ENCODE measurements at places on chromosomes 1 and 21.

- no peak for DNase-seq
Observed at GRCh38 chr1:199549421-199549820, 478.1 kb upstream of the NR5A2 start.

- DNase-seq = no peak
Observed at GRCh38 chr1:32767156-32767555, 50.0 kb downstream of the YARS1 start.

DNA sequence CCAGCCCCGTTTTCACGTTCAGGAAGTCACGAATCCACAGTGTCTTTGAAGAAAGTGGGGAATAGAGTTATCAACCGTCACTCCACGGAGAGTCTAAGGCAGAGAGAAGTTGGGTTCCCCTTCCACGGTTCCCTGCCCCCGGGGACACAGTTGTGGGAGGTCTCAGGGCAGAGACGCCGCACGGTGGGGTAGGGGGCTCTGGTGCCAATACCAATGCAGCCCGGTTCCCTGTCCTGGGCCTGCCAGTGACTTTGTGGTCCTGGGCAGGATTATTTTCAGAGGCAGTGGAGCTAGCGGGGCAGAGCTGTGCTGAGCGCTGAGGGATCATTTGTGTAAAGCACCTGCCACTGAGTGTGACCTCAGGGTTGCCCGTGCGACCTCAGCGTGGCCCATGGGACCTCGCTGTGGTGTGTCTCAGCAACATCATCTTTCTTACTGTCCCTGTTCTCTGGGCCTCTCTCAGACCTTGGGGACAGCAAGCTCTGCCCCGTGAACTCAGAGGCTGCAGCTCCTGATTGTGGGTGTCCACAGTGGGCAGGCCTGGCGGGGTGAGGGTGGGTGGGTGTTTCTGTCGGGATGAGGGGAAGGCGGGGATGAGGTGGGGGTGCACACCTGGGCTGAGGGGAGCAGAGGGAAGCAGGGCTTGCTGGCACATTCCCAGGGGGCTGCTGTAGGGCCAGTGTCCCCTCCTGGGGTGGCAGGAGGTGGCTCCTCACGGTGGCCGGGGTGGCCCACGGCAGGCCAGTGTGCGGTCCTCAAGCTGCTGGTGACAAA is 65.2 kb downstream of the AGPAT3 start:
- DNase-seq = no peak

GRCh38 chr21:45919593-45919992 is 62.0 kb upstream of the COL6A1 start:
- no peak for DNase-seq

- no peak for DNase-seq
Observed at GRCh38 chr1:116106646-116107045, 4.6 kb upstream of the MAB21L3 start.

DNA sequence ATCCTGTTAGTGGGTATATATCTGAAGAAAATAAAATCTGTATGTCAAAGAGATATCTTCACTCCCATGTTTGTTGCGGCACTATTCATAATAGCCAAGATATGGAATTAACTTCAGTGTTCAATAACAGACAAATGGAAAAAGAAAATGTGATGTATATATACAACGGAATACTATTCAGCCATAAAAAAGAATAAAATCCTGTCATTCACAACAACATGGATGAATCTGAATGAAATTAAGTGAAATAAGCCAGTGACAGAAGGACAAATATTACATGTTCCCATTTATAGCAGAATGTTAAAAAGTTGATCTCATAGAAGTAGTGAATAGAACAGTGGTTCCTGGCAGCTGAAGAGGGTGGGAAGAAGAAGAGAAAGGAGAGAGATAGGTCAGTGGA is 239.1 kb upstream of the RUNX1 start:
- no peak for DNase-seq

DNA sequence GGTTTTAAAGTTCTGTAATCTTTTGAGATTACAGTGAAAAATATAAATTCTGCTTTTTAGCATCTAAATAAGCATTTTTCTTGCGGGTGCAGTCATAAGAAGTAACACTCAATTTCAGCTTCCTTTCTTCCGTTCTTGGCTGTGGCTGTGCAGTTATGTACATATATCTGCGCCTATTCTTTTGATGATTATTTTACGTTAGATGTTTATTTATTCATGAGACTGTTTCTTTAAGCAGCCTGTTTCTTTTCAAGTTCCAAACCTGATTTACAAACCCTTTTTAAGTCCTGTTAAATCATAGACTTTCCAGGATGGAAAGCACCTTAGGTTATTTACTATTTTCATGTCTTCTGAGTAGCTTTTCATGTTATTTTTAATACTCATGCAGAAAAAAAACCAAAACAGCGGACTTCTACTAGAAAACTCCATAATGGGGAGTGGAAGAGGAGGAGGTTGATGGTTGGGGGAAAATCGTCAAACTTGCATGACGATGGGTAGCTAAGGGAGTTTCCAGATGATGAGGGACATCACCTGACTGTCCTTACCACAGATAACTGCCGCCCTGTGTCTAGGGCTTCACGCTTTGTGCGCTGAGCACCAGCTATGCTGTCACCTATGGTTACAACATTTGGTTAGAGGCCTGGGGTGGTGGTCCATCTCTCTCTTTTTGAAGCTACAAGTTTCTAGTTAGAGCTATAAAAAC is 2.6 kb downstream of the PRDM2 start:
- DNase-seq = no peak

- no peak for DNase-seq
Observed at GRCh38 chr1:209531006-209531405, 52.5 kb upstream of the CAMK1G start.

- no peak for DNase-seq
Observed at GRCh38 chr1:36743286-36744005, 260.7 kb upstream of the CSF3R start.

- no peak for DNase-seq
Observed at GRCh38 chr21:36463991-36464390, 15.9 kb downstream of the CLDN14 start.

DNA sequence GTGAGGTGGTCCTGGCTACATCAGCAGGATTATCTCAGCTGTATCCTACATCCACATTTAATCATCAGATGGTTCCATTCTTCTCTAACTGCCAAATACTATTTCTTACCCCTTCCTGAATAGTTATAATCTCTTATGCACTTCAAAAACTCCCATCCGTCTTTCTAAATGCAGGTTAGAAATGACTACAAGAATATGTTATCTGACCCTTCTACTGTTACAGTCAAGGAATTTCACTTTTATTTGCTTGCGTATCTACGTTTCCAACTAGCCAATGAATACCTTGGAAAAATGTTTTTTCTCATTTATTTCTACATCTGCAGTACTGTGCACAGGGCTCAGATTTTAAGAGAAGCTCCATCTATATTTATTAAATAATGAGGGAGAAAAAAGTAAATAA is 709.9 kb downstream of the KCNT2 start:
- no peak for DNase-seq

GRCh38 chr1:118396829-118397495 is 211.9 kb upstream of the SPAG17 start:
- no peak for DNase-seq

- no peak for DNase-seq
Observed at GRCh38 chr1:97999320-97999719, 78.5 kb upstream of the DPYD start.

DNA sequence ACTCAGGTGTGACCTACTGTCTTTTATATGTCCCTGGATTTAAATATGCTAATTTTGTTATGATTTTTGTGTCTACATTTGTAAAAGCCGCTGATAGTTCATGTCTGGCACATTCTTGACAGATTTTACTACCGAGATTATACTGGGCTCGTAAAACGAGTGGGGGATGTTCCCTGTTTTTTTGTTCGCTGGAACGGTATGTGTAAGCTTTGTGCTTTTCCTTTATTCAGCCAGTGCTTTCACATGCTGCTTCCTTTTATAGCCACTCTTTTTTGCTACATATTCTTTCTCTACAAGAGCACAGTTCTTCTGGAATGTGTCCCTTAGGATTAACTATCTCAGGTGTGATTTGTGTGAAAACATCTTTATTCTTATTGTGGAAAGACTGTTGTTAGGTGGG is 46.6 kb downstream of the ADARB1 start:
- no peak for DNase-seq

DNA sequence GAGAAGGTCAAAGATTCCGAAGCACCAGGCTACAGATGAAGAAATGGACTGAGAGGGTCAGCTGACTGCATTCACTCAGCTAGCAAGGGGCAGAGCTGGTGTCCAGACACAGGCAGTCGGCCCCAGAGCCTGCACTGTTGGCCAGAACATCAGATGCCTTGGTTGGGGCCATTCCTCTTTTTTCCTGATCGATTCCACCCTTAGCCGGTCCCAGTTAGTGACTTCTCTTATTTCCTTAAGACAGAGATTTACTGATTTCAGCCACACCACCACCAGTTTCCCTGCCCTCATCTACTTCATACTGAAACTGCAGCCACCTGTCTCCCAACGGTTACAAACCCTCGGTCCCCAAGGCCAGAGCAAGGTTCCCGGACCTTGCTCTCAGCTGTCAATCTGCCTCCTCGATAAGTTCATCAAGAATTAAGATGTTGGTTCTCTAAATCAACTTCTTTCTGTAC is 11.5 kb downstream of the CD58 start:
- no peak for DNase-seq

GRCh38 chr21:41808094-41808493 is 41.2 kb upstream of the RIPK4 start:
- no peak for DNase-seq

DNA sequence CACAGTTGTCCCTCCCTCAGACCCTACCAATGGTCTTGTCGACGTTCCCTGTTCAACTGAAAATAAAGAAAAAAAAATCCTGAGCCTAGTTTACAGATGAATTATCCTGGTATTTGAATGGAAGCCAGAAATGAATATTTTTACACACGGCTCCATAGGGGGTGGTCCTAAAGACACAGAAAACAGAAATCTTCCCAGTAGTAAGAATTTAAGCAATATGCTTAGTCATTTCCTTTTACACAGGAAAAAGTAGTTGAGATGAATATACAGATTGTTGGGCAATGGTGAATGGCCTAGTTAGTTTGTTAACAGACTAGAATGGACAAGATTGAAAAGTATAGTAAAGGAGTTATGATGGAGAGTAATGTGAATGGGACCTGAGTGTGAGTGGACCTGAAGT is 67.4 kb downstream of the RGS18 start:
- no peak for DNase-seq

- no peak for DNase-seq
Observed at GRCh38 chr21:43836616-43837015, 28.4 kb upstream of the AGPAT3 start.

- DNase-seq = no peak
Observed at GRCh38 chr1:221517961-221518360, 223.9 kb downstream of the DUSP10 start.

DNA sequence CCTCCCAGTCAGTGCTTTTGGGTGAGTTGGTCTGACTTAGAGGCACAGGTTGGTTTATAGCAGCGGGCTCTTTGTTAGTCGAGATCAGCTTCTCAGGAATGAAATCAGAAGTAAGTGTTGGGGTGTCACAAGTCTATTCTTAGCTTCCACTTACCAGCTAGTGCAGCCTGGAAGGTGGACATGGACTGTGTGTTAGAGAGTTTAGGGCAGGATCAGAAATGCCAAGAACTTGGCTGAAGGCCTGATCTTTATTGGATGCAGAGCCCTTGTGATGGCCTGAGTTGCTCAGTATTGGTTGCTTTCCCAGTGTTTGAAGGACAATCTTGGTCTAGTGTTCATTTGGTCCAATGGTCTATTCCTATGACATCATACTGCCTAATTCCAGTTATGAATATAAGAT is 377.0 kb upstream of the USP24 start:
- no peak for DNase-seq

GRCh38 chr1:79785561-79785960 is 779.0 kb upstream of the ADGRL4 start:
- DNase-seq = no peak

- DNase-seq = no peak
Observed at GRCh38 chr21:9767592-9768375, 753.6 kb upstream of the TPTE start.

- no peak for DNase-seq
Observed at GRCh38 chr1:184387069-184387475, 243 bp downstream of the C1orf21 start.

DNA sequence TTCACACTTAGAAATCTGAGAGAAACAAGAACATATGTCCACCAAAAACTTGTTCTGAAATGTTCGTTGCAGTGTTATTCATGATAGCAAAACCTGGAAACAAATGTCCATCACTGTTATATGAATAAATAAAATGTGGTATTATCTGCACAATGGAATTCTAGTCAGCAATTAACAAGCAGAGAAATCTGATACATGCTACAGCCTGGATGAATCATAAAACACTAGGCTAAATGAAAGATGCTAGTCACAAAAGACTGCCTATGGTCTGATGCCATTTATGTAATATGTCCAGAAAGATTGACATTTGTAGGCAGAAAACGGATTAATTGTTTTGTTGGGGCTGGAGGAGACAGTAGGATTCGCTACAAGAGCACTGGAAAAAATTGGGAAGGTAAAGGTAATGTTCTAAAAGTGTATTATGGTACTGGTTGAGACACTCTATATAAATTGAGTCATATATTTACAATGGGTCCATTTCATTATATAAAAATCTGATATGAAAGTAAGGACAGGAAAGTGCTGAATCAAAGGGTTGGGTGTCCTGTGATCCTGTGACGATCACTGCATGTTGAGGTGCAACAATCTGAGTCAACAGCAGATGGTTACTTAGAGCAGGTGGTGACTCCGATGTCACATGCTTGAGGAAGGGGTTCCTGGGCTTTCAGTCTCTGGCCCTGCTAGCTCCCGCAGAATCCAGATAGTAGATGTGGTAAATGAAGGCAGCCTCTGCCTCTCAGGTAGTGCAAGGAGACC is 102.1 kb upstream of the NBPF4 start:
- no peak for DNase-seq

DNA sequence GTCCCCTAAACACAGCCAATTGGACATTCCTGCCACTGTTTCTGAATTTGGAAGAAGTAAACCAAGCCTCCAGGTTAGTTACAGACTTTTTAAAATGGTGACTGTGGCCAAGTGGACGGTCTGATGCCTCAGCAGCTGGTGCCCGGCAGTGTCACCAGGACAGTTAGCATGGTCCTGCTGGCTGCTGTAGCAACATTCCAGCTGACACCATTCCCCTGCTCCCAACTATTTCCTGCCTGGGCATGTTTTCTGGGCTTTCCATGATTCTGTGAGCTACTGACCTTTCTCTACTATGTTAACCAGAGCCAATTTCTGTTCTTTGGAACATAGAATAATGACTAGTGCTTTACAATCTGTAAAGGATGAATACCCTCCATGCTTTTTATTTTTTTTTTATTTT is 95.0 kb downstream of the TLR5 start:
- DNase-seq = no peak

- DNase-seq = no peak
Observed at GRCh38 chr1:57966751-57967406, 543.0 kb upstream of the DAB1 start.

- DNase-seq = no peak
Observed at GRCh38 chr1:228986093-228986904, 251.0 kb downstream of the RHOU start.

- no peak for DNase-seq
Observed at GRCh38 chr1:37034121-37035013, at the start of gene GRIK3. GRIK3 (minus strand) TSS chr1:37034515; CDS start chr1:37034108, 407 bp downstream.

Measured in stimulated activated CD4-positive, alpha-beta T cell treated with anti-CD3 and anti-CD28 coated beads, TNF-alpha, amount 100 ng/mL, for 48 hours (primary cell).